Ureter (tissue), 1 donor: ENCODE measurements at places on chromosomes 4 and X.
A peak's percentile ranks its signal among the peaks of the same experiment; 100 is the strongest.

- no peak for DNase-seq
Observed at GRCh38 chrX:22660756-22661155, 339.0 kb upstream of the DDX53 start.

DNA sequence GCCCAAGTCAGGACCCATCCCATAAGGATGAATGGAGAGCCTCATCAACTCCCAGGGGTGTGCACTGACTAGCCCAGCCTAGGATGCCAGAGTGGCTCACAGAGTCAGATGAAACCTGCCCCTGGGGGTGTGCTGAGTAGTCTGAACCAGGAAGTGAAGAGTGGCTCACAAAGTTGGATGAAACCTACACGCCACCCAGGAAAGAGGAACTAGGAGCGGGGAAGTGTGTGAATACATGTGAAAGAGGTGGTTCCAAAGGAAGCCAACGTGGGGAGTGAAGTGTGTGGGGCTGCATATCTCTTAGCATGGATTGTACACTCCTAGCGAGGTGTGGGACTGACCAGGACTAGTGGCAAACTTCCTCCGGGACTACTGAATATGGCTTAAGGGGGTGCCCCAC is 902.1 kb upstream of the NDST4 start:
- no peak for DNase-seq

DNA sequence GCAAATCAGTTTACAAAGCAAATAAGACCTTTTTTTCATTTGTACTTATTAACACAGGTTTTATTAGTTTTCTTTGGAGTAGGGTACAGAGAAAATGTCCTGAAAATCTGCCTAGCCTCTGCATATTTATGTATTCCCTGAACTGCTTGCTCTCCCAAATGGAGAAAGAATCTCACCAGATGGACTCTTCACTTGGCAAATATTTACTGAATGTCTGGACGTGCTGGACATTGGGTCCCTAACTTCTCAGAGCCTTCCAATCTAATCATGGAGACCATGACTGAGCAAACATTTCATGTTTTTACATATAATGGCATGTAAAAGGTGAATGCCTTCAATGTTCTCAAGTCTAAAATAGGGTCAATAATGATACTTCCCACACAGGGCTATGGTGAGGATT is 126.0 kb downstream of the CHRDL1 start:
- no peak for DNase-seq

DNA sequence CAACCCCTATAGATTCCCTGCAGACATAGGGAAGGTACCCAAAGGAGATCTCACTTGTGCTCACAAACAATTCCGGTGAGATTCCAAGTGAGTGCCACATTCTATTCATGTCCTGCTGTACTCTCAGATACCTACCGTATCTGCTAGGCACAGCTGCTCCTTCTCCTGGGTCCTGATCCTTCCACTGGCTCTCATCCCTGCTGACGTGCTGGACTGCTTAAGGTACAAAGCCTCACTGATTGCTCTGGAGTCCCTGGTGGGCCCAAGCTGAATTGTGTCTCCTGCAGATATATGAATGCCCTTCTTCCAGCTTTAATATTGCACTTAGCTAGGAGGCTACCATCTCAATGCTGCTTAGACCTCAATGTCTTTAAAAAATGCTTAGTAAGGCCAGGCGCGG is 2.4 kb downstream of the TCEAL1 start:
- DNase-seq = no peak

- no peak for DNase-seq
Observed at GRCh38 chr4:60128888-60129287, 1071.2 kb upstream of the ADGRL3 start.

DNA sequence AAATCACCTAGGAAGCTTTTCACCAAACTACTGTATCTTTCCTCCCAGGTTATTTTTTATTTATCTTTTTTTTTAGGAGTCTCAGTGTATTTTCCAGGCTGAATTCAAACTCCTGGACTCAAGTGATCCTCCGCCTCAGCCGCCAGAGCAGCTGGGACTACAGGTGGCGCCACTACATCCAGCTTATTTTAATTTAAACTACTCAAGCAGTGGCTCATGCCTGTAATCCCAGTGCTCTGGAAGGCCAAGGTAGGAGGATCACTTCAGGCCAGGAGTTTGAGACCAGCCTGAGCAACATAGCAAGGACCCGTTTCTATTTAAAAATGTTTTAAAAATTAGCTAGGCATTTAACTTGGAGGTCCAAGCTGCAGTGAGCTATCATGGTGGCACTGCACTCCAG is 37.8 kb downstream of the LEF1 start:
- no peak for DNase-seq

- no peak for DNase-seq
Observed at GRCh38 chrX:76172325-76172893, 453 bp upstream of the PBDC1 start.

DNA sequence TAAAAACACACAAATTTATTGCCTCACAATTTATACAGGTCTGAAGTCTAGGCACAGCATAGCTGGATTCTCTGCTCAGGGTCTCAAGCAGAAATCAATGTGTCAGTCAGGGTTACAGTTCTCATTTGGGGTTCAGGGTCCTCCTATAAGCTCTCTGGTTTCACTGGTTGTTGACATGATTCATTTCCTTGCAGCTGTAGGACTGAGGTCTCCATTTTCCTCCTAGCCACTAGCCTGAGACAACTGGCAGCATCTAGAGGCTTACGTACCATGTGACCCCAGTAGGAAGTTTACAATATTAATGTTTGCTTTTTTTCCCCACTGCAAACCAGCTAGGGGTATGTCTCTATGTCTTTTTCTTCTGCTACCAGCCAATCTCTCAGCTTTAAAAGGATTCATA is 102.5 kb downstream of the CPEB2 start:
- DNase-seq = no peak

GRCh38 chr4:72357908-72358307 is 211.1 kb downstream of the ADAMTS3 start:
- no peak for DNase-seq

- no peak for DNase-seq
Observed at GRCh38 chr4:102815981-102816380, 11.4 kb downstream of the UBE2D3 start.

DNA sequence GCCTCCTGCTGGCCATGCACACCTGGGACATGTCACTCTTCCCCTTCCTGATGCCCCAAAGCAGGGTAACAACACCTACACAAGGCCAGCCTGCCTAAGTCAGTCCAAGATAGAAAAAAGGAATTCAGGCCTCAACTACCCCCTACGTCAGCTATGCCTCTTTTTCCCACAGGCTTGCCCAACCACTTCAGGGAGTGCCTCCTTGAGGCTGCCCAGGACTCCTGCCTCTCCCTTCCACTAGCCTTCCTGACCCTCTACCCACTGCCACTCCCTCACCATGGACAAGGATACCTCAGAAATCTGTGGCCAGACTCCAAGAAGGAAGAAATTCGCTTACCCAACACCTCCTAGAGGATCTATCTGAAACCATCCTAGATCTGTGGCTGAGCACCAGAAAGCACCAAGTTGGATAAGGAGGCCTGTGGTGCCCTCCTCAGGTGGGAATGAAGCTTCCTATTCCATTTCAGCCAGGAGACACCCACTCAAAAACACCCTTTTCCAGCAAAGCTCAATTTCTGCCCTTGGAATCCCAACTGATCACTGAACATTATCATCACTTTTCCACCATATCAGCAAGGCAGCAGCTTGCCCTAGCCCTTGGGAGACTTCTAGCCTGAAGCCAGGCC is 1.8 kb downstream of the KDM5C start:
- DNase-seq = no peak

- DNase-seq = no peak
Observed at GRCh38 chrX:114584375-114584943, 573 bp downstream of the HTR2C start.

GRCh38 chr4:47715716-47716416 is 122.0 kb downstream of the CORIN start:
- no peak for DNase-seq

- DNase-seq = no peak
Observed at GRCh38 chr4:95957054-95957453, 117.2 kb downstream of the PDHA2 start.

DNA sequence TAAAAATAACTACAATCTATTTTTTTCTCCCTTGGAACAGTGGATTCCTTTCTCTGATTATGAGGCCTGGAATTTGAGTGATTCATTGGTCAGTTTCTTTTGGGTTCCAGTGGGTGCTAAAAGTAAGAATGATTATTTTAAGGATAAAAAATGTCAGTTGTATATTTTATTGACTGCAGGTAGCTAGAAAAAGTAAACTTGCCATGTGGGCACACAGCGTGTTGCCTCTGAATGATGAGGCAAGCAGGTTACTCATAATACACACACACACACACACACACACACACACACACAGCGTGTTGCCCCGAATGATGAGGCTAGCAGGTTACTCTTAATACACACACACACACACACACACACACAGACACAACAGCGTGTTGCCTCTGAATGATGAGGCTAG is 13.8 kb downstream of the GALNT7 start:
- DNase-seq = no peak

GRCh38 chrX:70806081-70806480 is 102.4 kb downstream of the TEX11 start:
- DNase-seq = no peak

GRCh38 chr4:30718021-30718542 is 2.1 kb upstream of the PCDH7 start:
- DNase-seq = peak; percentile 47

DNA sequence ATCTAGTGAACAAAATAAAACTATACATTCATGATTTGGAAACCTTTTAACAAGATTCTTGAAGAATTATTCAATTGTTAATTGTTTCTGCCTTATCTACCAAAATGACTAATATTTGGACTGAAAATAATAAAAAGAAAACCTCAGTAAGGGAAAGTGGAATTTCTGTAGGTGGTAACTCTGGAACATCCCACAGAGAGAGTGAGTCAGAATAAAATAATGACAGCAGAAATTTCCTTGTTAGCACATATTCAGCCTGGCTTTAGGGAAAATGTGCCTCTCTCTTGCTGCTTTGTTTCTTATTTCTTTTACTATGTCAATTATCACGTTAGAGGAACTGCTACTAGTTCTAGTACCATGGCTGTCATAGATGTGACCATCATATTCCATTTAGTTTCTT is 421.5 kb upstream of the GNPDA2 start:
- DNase-seq = no peak

DNA sequence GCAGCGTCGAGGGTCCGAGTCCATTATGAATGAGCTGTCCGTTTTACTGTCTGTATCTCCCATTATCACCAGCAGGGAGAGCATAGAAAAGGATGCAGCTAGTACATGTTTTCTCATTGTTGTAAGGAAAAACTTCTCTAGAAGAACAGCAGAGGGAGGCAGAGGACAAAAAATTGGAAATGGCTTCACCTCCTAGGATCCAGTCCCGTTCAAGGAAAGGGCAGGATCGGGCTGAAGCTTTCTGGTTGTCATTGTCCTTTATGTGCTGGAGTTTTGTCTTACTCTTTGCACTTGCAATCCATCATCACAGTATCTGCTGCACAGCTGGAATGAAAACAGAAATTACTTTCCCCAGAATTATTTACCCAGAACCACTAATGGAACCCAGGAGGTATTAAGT is 14.7 kb downstream of the NDP start:
- DNase-seq = no peak

- DNase-seq = no peak
Observed at GRCh38 chrX:130716781-130717413, 186.1 kb downstream of the ENOX2 start.

GRCh38 chrX:36963852-36964251 is 44.3 kb upstream of the FAM47C start:
- no peak for DNase-seq

- DNase-seq = no peak
Observed at GRCh38 chr4:98728433-98728832, 70.0 kb upstream of the TSPAN5 start.
